ENCODE measurements at places on chromosomes 11 and 22. TPM values are rescaled to one million over a fixed set of nuclear protein-coding genes. Genes with fewer than 3 reads are reported as not detected.

AKIP1 gene
- 49.0 TPM for total RNA-seq

SCN3B gene
- not detected for total RNA-seq

BSCL2 gene
- total RNA-seq = 48.7 TPM

DNA sequence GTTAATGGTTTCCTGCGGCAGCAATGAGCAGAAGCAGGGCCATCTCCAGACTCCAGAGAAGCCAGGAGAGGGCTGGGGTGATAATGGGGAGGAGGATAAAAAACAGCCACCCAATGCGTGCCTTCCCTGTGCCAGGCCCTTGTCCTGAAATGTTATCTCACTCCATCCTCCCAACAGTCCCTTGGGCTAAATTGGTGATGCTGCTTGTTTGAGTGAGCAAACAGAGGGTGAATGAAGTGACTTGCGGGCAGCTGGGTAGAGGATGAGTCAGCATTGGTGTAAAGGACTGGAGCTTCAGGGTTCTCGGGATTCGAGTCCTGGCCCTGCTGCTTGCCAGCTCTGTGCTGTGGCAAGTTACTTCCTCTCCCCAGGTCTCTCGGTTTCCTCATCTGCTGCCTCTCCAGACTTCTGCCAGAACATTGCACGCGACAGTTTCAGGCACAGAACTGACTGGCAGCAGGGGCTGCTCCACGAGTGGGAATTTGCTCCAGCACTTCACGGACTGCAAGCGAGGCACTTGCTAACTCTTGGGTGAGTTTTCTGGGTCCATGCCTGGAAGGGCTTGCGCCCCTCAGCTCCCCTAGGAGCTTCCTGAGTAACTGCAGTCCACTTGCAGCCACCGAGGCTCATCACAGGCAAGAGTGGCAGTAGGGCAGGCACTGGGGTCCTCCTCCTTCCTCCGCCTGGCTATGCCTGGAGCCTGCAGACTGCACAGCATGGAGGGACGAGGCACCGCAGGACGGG is at the start of gene P2RY6:
P2RY6 (plus strand) TSS at position 403 of the 744 bp plus-strand sequence. CDS start 24,181 bp downstream, outside the sequence.
- DNase-seq = no peak

SYNGR1 gene
- 48.0 TPM for total RNA-seq

DNA sequence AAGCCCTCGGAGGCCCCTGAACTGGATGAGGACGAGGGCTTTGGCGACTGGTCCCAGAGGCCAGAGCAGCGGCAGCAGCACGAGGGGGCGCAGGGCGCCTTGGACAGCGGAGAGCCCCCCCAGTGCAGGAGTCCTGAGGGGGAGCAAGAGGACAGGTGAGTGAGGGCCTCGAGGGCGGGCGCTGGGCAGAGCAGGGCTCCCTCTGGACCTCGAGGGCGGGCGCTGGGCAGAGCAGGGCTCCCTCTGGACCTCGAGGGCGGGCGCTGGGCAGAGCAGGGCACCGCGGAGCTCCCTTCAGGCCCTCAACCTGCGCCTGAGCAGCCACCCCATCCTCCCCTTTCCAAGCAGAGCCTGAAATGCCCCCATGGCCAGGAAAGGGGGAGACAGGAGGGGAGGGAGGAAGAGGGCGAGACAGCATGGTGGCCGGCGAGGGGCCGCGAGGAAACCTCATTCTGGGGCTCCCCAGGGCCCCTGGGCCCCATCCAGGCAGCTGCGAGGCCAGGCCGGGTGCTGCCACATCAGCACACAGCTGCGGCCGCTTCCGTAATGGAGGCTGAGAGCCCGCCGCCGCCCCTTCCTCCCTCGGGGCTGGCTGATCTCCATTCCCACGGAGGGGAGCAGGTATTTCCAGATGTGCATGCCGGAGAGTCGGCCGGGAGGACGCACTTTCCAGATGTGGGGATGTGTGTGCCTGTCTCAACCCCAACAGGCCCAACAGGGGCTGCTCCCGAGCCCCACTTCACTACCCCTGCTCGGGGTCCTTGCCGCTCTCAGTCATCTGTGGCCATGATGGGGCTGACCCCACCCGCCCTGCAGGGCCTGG is 10.0 kb downstream of the PRR33 start:
- DNase-seq = no peak

TRIM48 gene
- total RNA-seq = 0.43 TPM

INSC gene
- not detected for total RNA-seq

- DNase-seq = peak; percentile 64
Measured at GRCh38 chr11:116691771-116692177, 81.0 kb downstream of the BUD13 start.

DNA sequence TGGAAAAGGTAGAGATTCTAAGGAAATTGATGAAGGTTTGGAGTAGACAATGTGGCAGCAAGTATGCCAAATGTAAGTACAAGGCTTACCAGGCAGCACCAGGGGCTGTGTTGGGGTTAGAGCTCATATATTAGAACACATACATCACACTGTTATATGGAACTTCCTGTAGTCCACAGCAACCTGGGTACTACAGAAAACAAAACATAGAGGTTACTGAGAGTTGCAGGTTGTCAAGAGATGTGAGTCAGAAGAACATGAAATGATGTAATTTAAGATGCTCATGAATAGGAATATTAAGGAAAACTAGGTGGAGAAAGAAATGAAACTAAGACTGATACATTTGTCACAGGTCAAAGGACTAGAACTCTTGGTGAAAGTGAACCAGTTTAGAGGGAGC is 22.0 kb downstream of the FAT3 start:
- DNase-seq = no peak

GRCh38 chr11:61037441-61038093 is 64.7 kb upstream of the CD5 start:
- peak; percentile 29 for DNase-seq

GRCh38 chr22:29310065-29310862 is 3.8 kb downstream of the GAS2L1 start:
- DNase-seq = no peak

DNA sequence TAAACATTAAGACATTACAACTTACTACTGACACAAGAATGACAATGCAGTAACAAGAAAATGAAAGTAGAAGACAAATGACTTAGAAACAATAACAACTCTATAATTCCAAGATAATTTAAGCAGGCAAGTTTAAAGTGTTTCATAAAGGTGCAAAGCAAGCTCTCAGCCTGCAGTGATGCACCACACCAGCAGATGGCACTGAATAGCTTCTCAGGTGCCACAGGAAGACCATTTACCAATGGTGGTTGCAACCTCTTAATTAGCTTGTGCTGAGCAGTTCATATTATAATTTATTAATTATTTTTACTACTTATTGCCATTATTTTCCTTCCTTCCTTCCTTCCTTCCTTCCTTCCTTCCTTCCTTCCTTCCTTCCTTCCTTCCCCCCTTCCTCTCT is 60.6 kb downstream of the NXPE2 start:
- DNase-seq = peak; percentile 77

DNA sequence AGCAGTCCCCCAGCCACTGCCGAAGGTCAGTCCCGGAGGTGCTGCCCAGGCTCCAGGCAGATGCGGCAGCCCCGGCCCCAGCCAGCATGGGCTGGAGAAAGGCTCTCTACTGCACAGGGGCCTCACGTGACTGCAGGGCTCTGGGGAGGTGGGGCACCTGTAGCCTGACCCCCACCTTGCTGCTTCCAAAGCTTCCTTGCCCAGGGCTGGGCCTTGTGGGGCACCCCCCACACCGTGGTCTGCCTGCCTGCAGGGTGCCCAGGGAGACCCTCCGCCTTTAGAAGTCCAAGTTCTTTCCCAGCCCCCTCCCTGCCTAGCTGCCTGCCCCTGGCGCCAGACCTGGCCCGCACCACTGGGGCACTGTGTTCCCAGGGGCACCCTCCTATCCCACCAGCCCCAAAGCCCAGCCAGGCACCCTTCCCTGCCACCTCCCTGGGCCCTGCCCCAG is 28.4 kb upstream of the TXNRD2 start:
- DNase-seq = no peak

DNA sequence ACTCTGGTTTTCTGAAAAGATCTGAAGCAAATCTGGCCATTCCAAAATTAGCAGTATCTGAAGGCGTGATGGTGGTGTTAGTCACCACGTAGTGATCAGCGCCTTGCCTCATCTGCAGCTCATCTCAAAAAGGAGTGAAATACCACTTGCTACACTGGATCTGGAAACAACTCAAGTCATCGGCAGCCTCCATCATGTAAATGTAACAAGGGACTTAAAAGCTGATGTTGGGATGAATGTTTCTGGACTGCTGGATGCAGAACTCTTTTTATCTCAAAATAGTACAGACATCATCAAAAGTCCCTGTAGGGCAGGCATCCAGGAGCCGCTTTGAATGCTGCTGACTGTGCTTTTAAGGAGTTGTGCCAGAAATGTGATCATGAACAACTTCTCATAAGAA is 14.1 kb upstream of the APLP2 start:
- no peak for DNase-seq

TMA7B gene
- not detected for total RNA-seq

DNA sequence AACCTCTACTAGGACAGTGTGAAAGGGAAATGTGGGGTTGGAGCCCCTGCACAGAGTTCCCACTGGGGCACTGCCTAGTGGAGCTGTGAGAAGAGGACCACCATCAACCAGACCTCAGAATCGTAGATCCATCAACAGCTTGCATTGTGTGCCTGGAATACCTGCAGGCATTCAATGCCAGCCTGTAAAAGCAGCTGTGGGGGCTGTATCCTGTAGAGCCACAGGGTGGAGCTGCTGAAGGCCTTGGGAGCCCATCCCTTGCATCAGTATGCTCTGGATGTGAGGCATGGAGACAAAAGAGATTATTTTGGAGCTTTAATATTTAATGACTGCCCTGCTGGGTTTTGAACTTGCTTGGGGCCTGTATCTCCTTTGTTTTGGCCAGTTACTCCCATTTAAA is 46.3 kb downstream of the PGR start:
- no peak for DNase-seq

DNA sequence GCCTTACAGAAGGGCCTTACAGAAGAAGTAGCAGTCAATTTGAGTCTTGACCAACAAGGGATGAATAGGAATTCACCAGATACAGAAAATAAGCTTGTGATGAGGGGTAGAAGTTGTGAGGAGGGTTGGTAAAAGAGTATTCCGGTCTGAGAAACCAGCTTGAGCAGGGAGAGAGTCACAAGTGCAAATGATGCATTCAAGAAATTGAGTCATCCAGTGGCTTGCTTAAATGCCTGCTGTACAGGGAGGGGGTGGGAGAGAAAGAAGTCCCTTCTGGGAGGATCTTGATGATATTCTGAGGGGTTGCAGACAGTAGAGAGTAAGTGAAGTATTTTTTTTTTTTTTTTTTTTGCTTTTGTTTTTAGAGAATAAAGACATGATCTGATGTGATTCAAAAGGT is 9.2 kb downstream of the CCKBR start:
- no peak for DNase-seq

- DNase-seq = no peak
Measured at GRCh38 chr11:109033627-109034338, 368.9 kb downstream of the DDX10 start.

FOLH1 gene
- not detected for total RNA-seq

DNA sequence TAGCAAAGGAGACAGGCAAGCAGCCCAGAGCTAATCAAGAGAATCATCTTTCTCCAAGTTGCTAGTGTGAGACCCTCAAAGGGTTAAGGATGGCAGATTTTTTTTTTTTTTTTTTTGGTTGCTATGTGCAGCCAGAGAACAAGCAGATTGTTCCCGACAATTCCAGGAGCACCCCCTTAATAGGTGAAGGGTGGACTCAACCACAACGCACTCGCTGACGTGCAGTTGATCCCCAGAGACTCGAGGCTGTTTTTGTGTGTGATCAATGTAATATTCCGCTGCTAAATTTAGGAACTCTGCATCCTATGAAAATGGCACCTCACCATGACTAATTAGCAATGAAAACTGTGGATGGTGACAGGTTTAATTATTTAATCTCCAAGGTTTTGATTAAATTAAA is 789.0 kb downstream of the KCNA4 start:
- DNase-seq = no peak

OR8G5 gene
- not detected for total RNA-seq

- DNase-seq = no peak
Measured at GRCh38 chr11:44576656-44577055, 11.2 kb downstream of the CD82 start.

DNA sequence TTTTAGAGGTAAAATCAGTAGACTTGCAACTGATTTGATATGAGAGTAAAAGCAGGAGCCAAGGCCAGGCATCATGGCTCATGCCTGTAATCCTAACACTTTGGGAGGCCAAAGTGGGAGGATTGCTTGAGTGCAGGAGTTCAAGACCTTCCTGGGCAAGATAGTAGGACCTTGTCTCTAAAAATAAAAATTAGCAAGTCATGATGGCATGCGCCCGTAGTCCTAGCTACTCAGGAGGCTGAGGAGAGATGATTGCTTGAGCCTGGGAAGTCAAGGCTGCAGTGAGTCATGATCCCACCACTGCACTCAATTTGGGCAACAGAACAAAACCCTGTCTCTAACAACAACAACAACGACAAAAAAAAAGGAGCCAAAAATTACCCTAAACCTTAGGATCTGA is 13.5 kb downstream of the SGSM3 start:
- DNase-seq = no peak

GRCh38 chr11:123973816-123974215 is 3.8 kb downstream of the OR10S1 start:
- DNase-seq = no peak

DNA sequence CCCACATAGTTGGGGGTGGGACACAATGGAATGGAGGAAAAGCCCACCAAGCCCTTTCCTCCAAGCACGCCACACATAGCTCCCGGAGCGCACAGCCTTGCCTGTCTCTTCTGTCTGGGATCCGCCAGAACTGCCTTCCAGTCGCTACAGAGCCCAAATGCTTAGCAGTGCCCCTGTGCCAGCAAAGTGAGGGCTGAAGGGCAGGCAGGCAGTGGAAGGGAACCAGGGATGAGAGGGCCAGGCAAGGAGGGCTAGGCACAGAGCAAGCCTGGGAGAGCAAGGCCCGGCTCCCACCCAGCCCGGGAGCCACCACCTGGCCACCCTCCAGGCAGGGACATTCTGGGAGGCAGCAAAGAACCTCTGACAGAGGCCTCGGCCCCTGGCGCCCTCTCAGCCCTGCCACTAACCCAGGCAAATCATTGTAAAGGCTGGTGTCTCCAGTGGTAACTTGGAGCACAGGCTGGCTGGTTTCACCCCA is 32.5 kb downstream of the PPP2R1B start:
- DNase-seq = peak; percentile 61

DNA sequence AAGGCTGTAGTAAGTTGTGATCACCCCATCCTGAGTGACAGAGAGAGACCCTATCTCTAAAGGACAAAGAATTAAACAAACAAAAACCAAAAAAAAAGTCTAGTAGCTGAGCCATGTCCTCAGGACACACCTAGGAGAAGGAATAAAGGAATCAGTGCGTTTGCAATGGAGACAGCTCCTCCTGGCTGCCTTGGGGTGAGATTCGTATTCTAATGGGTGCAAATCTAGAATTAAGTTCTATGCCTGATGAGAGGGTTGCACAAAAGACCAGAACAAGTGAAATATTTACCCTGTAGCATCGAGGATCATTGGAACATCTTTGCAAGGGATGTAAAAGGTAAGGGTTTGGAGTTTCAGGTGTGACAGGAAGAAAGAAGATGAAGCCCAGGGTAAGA is 70.3 kb upstream of the BMAL1 start:
- DNase-seq = no peak

DNA sequence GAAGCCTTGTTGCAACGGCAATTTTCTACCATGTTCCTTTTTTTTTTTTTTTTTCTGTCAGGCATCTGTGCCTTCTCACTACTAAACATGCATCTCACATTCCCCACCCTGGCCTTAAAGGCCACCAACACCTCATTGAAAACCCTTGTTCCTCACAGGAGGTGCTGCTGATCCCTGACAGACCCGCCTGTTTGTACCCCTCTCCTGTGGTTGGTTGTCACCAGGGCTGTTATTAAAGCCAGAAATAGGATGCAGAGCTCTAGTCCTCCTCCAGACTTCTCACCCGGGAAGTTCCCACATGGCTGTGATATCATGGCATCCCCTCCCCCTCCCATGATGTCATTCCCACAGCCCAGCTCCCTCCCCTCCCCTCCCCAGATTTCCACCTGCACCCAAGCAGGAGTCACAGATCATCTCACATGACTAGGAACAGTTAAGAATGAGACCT is 302.8 kb upstream of the NCAM1 start:
- DNase-seq = no peak

Data from G401 (cell line).